Thyroid gland (tissue), 4 donors: ENCODE measurements at places on chromosomes 7 and 10. TPM values are rescaled to one million over a fixed set of nuclear protein-coding genes. Genes with fewer than 3 reads are reported as not detected.

RBP4 gene
- total RNA-seq: 5.3 TPM

ELOVL3 gene
- not detected for total RNA-seq

ELFN1 gene
- total RNA-seq: 0.96 TPM

SYT15 gene
- 1.9 TPM for total RNA-seq

VGF gene
- total RNA-seq: 1.3 TPM

LBX1 gene
- total RNA-seq: not detected

PNLIPRP2 gene
- total RNA-seq: not detected

ZKSCAN1 gene
- 41.4 TPM for total RNA-seq

DNA sequence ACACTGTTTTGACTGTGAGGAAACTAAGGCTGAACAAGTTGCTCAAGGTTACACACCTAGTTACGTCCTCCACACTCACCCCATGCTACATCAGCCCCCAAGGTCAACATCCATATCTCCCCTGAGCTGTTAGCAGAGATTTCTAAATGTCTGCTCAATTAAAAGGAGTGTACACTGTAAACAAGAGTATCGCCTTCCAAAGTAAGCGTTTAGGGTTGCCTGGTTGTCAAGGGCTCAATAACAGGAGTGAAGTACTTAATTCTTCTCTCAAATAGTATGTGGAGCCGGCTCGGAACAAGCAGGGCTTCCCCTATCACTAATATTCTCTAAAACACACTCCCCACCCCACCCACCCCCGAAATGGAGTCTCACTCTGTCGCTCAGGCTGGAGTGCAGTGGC lies 412.8 kb upstream of the GALNT17 start:
- no peak for DNase-seq

- no peak for DNase-seq
Measured at GRCh38 chr7:21999896-22000295, 54.2 kb upstream of the CDCA7L start.

DNA sequence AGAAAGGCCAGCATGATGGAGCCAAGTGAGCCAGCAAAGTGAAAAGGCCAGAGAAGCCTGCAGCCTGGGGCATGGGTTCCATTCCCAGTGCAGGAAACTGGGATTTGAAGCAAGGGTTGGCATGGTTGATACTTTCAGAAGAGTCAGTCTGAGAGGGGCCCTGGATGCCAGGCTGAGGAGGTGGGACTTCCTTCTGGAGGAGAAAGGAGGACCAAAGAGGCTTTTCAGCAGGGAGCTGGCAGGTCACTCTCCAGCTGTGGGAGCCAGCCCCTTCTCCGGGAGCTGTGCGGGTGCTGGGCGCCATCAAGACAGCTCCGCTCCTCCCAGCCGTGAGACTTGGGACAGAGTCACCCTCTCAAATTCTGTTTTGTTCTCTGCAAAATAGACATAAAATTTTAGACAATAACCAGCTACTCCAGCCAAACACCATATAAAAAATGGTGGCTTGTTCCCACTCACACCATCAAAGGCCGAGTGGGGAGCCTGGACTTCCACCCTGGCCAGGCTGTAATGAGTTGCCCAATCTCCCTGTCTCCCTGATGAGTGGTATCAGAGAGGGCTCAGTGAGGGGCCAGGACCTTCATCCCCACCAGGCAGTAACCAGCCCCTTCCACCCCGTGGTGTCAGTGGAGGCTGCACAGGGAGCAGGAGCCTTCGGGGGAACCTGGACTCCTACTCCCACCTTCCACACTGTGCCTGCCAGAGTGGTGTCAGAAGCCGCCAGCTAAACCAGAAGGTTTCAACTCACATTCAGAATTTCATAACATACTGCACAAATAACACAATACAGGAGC lies 133.6 kb upstream of the RET start:
- no peak for DNase-seq

DNA sequence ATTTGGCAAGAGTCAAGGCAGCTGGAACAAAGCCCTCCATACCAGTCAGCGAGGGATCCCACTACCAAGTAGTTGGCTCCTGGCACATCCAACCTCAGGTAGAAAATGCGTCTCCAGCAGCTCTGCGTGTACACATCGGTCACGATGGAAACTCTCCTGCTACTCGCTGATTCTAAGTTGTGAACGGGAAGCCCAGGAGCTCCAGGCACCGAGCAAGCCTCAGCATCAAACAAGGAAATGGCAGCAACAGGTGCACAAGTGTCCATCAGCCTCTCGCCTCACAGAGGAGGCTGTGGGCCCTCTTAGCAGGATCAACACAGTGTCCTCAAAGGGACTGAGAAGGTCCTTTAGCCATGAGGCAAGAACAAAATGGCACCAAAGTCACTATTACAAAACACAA lies 127.0 kb downstream of the TCERG1L start:
- no peak for DNase-seq

DNA sequence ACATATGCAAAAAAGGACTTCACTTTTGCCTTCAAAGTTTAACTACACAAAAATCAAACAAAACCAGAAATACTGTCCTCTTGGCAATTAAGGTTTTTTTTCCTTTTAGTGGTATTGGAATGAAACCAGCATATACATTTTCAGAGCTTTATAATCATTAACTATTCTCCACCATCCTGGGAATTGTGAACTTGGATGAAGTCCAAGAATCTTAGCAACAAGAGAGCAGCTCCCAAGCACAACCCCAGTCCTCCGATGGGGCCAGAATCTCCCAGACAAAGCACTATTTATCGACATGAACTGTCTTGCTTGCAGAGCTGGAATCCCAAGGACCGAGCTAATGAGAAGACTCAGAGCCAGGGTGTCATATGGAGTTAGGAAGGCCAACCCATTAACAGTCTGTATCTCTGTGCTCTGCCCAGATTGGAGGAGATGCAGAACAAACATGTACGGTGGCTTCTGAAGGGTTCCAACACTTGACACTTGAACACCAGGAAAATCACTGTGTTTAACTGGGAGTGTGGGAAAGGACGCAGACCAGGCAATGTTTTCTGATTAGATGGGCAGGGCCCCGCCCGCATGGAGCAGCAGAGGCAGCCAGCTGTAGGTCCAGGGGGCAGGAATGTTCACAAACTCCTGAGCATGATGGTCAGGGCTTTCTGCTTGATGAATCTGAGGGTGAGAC lies 35.5 kb downstream of the PPP1R3C start:
- DNase-seq: no peak

GRCh38 chr7:19747740-19748339 lies 25.6 kb downstream of the TMEM196 start:
- no peak for DNase-seq

- no peak for DNase-seq
Measured at GRCh38 chr7:14687241-14687640, 215.3 kb downstream of the DGKB start.

- no peak for DNase-seq
Measured at GRCh38 chr7:139118234-139118804, 8.8 kb upstream of the ZC3HAV1 start.

- DNase-seq: peak; percentile 72
Measured at GRCh38 chr7:40827222-40828085, 692.6 kb downstream of the SUGCT start.

DNA sequence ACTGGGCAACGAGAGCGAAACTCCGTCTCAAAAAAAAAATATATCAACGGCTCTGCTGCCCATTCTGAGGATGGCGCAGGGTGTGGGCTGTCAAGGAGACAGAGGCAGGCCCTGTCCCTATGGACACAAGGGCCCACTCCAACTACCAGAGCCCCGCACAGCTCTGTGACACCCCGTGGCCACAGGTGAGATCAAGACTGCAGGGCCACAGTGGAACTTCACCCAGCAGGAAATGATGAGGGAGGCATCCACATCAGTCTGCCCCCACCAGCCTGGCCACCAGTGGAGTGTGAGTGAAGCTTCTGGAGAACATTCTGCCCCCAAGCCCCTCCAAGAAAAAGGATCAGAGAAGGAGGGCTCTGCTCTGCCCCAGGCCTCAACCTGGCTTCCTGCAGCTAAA lies 136.7 kb downstream of the DLG5 start:
- DNase-seq: no peak

GRCh38 chr7:120337308-120337907 lies 64.4 kb downstream of the KCND2 start:
- no peak for DNase-seq

- peak; percentile 30 for DNase-seq
Measured at GRCh38 chr10:69880301-69881081, 78.8 kb downstream of the COL13A1 start.

- DNase-seq: no peak
Measured at GRCh38 chr7:69653806-69654205, 55.5 kb downstream of the AUTS2 start.

- no peak for DNase-seq
Measured at GRCh38 chr10:7483848-7484247, 73.0 kb upstream of the SFMBT2 start.

- no peak for DNase-seq
Measured at GRCh38 chr10:43076311-43076875, 476 bp upstream of the RET start.

GRCh38 chr7:136911344-136911743 lies 42.9 kb downstream of the CHRM2 start:
- DNase-seq: no peak

- DNase-seq: peak; percentile 80
Measured at GRCh38 chr10:5585517-5586206, 60.9 kb downstream of the CALML3 start.

DNA sequence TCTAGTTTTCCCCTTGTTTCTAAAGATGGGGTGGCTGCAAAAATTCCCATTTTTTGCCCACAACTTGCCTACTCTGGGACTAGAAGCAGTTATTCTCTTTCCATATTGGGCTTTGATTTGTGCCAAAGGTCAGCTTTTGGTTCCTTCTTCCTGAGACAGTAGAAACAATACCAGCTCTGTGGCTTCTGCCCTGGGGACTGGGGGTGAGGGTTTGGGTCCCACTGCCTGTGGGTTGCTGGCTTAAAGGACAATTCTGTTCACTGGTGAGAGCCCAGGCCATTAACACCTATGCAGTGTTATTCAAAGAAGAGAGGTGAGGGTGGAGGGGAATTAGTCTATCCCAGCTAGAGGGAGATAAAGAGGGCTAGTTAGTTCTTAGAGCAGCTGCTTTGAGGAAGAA lies 171.5 kb downstream of the CPEB3 start:
- no peak for DNase-seq

GRCh38 chr7:135929249-135929648 lies 47.9 kb downstream of the MTPN start:
- no peak for DNase-seq
